Stimulated activated CD4-positive, alpha-beta T cell treated with anti-CD3 and anti-CD28 coated beads, Interleukin-2, amount 100 ng/mL, for 48 hours (primary cell): ENCODE measurements at places on chromosomes 2 and 18.
A peak's percentile ranks its signal among the peaks of the same experiment; 100 is the strongest.

DNA sequence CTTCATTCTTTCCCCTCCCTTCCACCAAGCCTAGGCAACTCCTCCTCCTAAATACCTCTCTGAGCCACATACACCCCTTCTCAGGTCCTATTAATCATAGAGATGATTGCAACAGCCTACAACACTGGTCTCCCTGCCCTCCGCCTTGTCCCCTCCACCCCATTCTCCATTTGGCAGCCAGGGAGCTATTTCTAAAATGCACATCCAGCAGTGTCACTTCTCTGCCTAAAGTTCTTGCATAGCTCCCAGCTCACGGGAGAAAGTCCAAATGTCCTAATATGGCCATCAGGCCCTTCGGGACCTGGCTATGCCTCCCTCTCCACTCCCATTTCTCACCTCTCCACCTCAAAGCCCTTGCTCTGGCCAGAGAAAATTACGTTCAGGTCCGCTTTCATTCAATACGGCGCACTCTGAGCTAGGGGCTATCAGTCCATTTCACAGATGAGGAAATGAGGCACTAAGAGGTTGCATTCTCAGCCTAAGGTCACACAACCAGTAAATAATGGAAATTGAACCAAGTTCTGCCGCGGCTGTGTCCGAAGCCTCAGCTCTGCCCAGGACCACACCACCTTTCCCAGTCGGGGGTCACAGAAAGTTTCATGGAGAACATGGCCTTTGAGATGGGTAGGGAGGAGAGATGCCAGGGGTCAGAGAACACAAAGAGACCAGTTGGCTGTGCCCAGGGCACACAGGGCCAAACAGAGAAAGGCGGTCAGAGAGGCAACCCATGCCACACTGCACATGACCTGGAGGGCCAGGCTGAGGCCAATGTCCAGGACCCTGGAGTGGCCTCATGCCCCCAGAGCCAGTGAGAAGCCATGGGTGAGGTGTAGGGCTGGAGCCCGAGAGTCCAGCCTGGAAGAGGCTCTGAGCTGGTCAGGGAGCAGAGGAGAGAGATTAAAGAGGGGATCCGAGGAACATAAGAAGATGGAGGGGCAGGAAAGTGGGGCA is 72.8 kb downstream of the TNS1 start:
- DNase-seq = no peak

- no peak for DNase-seq
Measured at GRCh38 chr2:122180972-122181371, 425.5 kb downstream of the TSN start.

GRCh38 chr2:30267161-30267975 is 36.0 kb downstream of the LBH start:
- peak; percentile 43 for DNase-seq

- no peak for DNase-seq
Measured at GRCh38 chr2:239407112-239407511, 6.3 kb upstream of the HDAC4 start.
